ENCODE measurements at places on chromosomes 13 and 19. TPM values are rescaled to one million over a fixed set of nuclear protein-coding genes. Genes with fewer than 3 reads are reported as not detected.

Gene ABCA7
- 9.2 TPM for total RNA-seq

Gene SIGLEC9
- not detected for total RNA-seq

Gene ZNF491
- 5.3 TPM for total RNA-seq

Gene ONECUT3
- not detected for total RNA-seq

Gene MPND
- total RNA-seq: 4.5 TPM

Gene FRY
- 32.3 TPM for total RNA-seq

Gene KIR2DL3
- total RNA-seq: not detected

Gene ZNF91
- total RNA-seq: 25.2 TPM

Gene GFY
- not detected for total RNA-seq

Gene CYP2S1
- total RNA-seq: 2.1 TPM

Gene C19orf85
- total RNA-seq: not detected

Gene APOC4
- total RNA-seq: not detected

Gene FGF21
- total RNA-seq: not detected

Gene C13orf46
- total RNA-seq: 0.59 TPM

Gene SLC17A7
- not detected for total RNA-seq

Gene ATP13A1
- 94.7 TPM for total RNA-seq

Gene PEG3
- total RNA-seq: 0.89 TPM

Gene KCNJ14
- total RNA-seq: 0.59 TPM

Gene CEACAM18
- total RNA-seq: not detected

Gene RASAL3
- total RNA-seq: under 0.01 TPM

Gene CPT1C
- 18.7 TPM for total RNA-seq

Gene CGB5
- not detected for total RNA-seq

Gene RDH8
- not detected for total RNA-seq

Gene ZBTB7A
- 36.2 TPM for total RNA-seq

Gene LRRC8E
- total RNA-seq: 5.9 TPM

Gene TUBB4A
- total RNA-seq: not detected

Gene NUDT19
- 4.5 TPM for total RNA-seq

Gene COX7A1
- total RNA-seq: 14.8 TPM

Gene TLE2
- total RNA-seq: 0.89 TPM

Gene KLF5
- total RNA-seq: 1.1 TPM

Gene APC2
- total RNA-seq: 0.46 TPM

Gene RFPL4AL1
- not detected for total RNA-seq

Gene CGB1
- not detected for total RNA-seq

Gene CYP2A6
- total RNA-seq: 0.30 TPM

Gene FFAR2
- total RNA-seq: not detected

Gene IGFL2
- total RNA-seq: 0.05 TPM

Gene LRG1
- total RNA-seq: not detected

Gene MATK
- total RNA-seq: not detected

Gene NXNL1
- total RNA-seq: not detected

Gene U2AF1L4
- 9.8 TPM for total RNA-seq

Gene COL4A2
- total RNA-seq: 2,384 TPM

Gene JAK3
- total RNA-seq: 3.4 TPM

Gene ZNF763
- total RNA-seq: 2.7 TPM

Gene AMER2
- not detected for total RNA-seq

Gene GNG7
- 0.30 TPM for total RNA-seq

Gene PCP2
- not detected for total RNA-seq

Gene GPI
- 348 TPM for total RNA-seq

Gene ZNF808
- total RNA-seq: 26.4 TPM

Gene SKA3
- total RNA-seq: 4.4 TPM

Data from smooth muscle cell of the umbilical artery (primary cell).